ENCODE measurements at places on chromosomes 7 and 10.

GRCh38 chr7:3757059-3757458 is 456.0 kb downstream of the SDK1 start:
- DNase-seq, result no peak

DNA sequence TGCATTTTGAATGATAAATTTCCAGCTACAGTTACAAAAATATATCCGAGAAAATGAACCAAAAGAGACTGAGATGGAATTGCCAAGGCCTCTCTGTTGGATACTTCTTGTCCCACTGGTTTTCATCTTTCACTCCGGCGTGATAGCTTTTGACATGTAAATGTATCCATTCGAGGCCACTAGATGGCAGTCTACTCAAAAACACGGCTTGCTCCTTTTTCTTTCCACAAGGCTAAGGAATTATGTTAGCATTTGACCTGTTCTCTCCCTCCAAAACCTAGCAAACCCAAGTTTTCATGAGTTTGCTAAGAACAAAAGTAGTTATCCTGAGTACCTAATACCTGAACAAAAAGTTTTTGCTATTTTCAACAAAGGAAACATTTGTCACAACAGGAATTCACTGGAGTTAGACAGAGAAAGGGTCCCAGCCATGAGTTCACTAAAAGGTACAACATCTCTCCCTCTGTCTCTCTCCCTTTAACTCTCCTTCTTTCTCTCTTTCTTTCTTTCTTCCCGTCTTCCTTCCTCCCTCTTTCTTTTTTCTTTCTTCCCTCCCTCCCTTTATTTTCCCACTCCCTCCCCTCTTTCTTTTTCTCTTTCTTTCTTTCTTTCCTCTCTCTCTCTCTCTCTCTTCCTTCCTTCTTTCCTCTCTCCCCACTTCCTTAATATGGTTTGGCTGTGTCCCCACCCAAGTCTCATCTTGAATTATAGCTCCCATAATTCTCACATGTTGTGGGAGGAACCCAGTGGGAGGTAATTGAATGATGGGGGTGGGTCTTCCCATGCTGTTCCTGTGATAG is 207.9 kb upstream of the MYO3A start:
- DNase-seq, result no peak

DNA sequence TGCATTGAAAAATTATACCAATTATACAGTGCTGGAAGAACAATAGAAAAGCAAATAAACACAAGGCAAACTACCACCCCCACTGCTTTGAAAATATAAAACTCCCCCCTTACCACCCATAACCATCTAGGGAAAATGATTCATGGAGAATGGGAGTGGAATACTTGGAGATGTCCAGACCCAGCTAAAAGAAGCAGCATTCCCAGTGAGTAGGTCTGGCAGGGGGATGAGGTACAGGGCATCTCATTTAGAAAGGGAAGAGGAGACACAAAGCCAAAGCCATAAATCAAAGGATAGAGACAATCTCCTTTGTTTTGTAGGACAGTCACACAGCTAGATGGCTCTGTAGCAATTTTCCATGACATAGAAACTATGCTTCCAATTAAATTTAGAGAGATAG is 36.0 kb upstream of the DGKI start:
- no peak for DNase-seq

- no peak for DNase-seq
Observed at GRCh38 chr7:117623606-117624005, 143.8 kb downstream of the CFTR start.

GRCh38 chr7:90766814-90767564 is 170.9 kb downstream of the CDK14 start:
- DNase-seq, result no peak

DNA sequence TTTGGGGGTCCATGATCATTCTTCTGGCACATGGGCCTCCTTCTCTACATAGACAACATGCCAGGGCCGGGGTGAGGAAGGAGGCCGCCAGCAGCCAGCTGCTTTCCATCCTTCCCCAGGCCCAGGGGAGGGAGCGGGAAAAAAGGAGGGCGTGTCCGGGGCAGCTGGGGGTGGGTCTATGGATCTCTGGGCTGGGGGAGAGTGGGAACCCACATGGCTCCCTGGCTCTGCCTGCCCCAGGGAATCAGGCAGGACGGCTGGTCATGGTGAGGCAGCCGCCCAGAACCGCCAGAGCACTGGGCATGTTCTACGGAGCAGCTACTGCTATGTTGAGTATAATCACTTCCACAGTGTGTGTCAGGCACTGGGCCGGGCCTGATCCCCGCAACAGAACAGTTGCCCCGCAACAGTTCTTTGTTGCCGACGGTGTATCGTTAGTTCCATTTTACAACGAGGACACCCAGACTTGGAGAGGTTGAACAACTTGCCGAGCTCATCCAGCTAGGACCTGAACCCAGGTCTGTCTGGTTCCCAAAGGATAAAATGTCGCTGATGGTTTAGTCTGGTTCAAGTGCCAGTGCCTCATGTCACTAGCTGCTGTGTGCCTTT is 6.4 kb upstream of the IRF5 start:
- no peak for DNase-seq

DNA sequence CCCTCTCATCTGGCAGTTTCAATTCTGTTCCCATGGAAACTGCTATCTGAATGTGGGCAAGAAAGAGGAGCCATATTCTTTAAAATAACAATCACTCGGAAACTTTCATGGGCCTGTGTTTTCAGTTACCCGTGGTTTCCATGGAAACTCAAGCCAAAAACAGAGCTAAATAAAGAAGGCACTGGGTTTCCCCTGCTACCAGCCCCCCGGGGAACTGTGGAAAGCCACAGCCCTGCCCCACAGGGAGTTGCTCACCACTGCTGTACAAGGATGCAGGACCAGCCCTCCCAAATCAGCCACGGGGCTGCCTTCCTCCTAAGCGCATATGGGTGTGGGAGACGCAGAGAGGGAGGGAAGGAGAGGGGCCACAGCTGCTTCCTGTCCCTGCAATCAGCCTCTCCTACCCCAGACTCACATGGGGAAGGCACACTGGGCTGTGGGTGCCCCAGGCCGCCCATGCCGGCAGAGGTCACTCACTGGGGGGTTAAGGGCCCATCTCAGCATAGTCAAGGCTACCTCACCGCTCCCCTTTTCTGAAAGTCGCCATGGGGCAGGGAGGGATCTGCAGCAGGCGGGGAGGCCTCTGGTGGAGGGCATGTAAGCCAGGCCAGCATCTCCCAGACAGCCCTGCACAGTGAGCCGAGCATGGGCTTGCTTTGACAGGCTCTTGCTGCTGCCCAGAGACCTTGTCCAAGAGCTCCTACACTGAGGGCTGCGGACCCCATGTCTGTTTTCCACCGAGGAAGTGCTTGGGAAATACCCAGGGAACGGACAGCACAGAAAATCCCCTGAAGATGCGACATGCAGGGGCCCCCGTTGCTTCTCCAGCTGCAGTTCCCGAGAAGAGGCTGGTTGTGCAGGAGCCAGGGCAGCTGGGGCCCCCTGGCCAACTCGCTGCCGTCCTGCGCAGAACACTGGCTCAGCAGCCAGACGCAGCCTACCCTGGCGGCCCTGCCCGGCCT is 157.3 kb upstream of the PPP2R2D start:
- DNase-seq, result no peak

- DNase-seq, result no peak
Observed at GRCh38 chr10:44390585-44391072, 5.7 kb upstream of the CXCL12 start.

DNA sequence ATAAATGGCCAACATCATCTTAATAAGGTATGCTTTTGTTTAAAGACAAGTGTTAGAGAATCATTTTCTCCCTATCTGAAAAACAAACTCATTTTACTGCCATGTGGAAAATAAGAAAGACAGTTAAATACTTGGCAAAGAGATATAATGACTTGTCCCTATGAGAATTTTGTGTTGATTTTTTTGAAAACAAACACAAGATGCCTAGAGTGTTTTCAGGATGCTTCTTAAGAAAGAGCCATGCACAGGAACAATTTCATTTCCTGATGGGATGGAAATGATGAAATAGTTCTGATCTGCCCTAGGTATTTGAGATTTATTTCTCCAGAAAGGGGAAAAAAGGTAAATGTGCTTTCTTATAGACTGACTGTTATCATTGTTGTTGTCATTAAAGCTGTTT is 237.5 kb upstream of the GNAI1 start:
- DNase-seq, result no peak

GRCh38 chr7:50153148-50153547 is 60.1 kb upstream of the ZPBP start:
- no peak for DNase-seq

DNA sequence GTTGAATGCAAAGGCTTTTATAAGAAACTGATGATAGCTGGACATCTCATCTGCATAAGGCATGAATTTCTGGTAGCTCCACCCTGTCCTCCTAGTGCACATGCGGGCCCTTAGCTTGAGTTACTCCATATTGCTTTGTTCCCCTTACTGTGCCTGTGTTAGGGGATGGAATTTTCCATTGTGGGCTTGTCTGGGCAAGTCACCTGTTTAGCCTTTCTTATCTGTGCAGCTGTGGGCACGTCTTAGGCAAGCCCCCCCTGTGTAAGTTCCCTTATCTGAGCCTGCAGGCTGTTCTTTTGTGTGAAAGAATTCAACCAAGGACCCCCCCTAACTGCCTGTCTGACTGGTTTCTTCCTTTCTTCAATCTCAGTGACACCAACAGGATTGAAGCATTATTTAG is 14.5 kb upstream of the CROT start:
- DNase-seq, result no peak

GRCh38 chr7:81499262-81500116 is 270.4 kb downstream of the HGF start:
- no peak for DNase-seq

DNA sequence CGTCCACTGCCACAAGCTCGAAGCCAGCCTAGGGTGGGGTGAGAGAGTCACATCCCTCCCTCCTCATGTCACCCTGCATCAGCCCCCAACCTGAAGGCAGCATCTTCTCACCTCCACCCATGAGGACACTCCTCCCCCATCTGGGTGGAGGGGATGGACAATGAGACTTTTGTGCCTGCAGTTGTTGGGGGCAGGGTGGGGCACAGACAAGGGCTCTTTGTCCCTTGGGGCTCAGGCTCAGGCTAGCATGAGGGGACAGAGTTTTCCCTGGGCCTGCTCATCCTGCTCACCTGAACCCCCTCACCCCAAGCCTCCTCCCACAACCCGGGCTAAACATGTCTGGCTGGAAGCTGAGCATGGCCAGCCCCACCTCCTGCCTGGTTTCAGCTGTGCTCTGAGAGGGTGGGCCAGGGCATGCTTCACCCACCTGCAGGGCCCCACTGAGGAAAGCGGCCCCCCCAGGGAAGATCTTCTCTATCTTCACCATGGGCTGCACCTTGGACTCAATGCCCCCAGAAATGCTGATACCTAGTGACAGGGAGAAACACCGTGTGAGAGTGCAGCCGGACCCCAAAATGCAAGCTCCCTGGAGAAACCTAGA is 9.3 kb downstream of the LZTS2 start:
- DNase-seq, result no peak

- no peak for DNase-seq
Observed at GRCh38 chr10:43040482-43041256, 36.2 kb upstream of the RET start.

GRCh38 chr7:19403691-19404090 is 258.5 kb upstream of the FERD3L start:
- no peak for DNase-seq

Data from adrenal gland (tissue), 19 donors.